Right lobe of liver (tissue), 6 donors: ENCODE measurements at places on chromosomes 5 and 9. TPM values are rescaled to one million over a fixed set of nuclear protein-coding genes. Genes with fewer than 3 reads are reported as not detected.

DNA sequence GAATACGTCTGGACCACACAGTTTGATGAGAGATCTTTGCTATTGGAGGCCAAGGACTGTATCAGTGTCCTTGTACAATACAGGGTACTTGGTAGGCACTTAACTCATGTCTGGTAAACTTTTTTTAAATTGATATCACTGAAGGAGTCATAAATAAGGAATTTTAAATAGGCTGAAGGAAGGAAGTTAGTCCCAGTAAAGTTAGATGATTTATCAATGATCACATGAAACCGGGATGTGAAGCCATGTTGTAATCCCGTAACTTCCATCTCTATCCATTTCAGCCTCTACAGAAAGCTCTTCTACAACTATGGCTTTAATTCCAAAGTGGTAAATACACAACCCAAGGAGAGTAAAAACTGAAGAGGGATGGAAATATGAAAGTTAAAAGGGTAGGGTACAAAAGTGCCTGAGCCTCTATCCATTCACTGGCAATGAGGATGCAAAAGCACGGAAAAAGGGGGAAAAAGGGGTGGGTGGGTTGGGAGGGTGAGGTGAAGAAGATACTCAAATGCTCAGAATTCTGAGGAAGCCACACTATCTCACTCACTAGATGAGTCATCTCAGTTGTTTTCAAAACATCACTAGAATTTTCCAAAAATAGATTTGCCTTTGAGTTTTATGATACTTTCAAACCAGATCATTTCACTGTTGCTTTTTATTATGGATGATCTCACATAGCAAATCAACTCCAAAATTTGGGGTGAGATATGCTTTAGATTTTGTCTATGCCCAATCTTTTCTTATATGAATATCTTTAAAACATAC, 1053.5 kb downstream of the NR2F1-AS1 start:
- no peaks in the 10 kb centered on the region for H3K4me1 ChIP-seq
- no peaks in the 10 kb centered on the region for H3K36me3 ChIP-seq
- no peaks in the 10 kb centered on the region for H3K27me3 ChIP-seq
- no peak overlapping the region for H3K4me3 ChIP-seq

- no peaks in the 10 kb centered on the region for H3K27me3 ChIP-seq
- DNase-seq = no peak
- no peaks in the 10 kb centered on the region for H3K36me3 ChIP-seq
- H3K27ac ChIP-seq = no peak overlapping the region
Observed at GRCh38 chr5:103480246-103480645, 82.3 kb downstream of the NUDT12 start.

DNA sequence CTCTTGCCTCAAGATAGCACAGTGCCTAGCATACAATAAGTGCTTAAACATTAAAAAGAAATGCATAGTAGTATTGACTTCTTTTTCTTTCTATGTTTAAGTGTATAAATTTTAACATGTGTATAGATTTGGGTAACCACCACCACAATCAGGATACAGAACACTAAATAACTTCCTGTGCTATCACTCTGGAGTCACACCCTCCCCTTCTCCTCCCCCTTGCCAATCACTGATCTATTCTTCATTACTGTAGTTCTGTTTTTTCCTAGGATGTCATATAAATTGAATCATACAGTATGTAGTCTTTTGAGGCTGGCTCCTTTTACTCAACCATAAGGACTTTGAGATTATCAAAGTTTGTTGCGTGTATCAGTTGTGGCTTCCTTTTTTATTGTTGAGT, 68.5 kb downstream of the OSTF1 start:
- no peaks in the 10 kb centered on the region for H3K27me3 ChIP-seq
- no peak overlapping the region for H3K27ac ChIP-seq
- H3K4me1 ChIP-seq = no peaks in the 10 kb centered on the region
- no peak for DNase-seq
- H3K36me3 ChIP-seq = no peaks in the 10 kb centered on the region

DNA sequence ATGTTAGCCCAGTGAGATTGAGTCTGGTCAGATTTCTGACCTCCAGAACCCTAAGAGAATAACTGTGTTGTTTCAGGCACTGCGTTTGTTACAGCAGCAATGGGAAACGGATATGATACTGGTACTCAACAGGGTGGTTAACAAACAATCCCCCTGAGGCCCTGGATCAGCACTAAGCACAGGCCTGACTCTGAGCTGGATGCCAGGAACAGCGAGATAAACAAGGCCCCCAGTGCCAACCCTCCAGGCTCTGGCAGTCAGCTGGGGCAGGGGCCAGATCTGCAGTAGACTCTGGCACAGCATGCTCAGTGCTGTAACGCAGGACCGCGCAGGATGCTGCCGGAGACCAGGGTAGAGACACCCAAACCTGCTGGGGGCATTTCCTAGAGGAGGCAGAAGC, 22.1 kb downstream of the CPLX2 start:
- no peak for DNase-seq
- H3K27ac ChIP-seq = no peak overlapping the region
- no peaks in the 10 kb centered on the region for H3K27me3 ChIP-seq
- peaks cover 13% of the 10 kb centered on the region for H3K4me1 ChIP-seq

DNA sequence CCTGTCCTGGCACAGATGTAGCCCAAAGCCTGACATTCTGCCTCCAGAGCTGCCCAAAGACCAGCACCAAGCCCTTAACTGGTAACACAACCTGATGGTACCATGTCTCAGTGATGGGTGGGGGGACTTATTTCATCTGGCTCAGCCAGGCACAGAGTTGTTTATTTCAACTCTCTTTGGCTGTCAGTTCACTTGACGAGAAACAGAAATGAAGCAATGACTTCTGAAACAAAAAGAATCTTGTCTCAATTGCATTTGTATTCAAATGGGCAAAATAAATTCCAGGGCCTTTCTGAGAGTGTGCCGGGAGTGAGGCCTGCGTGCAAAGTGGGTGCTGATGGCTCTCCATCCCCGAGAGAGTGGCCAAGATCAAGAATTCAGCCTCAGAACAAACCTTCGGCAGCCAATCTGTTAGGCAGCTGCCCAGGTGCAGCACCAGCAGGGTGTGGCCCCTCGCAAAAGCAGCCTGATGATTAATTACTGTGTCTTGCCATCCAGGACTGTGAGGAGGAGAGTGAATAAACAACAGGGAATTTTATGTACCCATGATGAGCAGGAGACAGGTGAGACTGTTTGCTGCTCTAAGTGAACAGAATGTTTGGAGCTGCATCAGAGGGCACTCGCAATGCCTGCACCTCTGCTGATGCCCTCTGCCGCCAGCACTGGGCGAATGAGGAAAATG, 238.0 kb downstream of the HSPA4 start:
- no peaks in the 10 kb centered on the region for H3K4me1 ChIP-seq
- no peak overlapping the region for H3K27ac ChIP-seq
- no peaks in the 10 kb centered on the region for H3K36me3 ChIP-seq
- H3K4me3 ChIP-seq = no peak overlapping the region
- DNase-seq = no peak
- H3K27me3 ChIP-seq = no peaks in the 10 kb centered on the region

DNA sequence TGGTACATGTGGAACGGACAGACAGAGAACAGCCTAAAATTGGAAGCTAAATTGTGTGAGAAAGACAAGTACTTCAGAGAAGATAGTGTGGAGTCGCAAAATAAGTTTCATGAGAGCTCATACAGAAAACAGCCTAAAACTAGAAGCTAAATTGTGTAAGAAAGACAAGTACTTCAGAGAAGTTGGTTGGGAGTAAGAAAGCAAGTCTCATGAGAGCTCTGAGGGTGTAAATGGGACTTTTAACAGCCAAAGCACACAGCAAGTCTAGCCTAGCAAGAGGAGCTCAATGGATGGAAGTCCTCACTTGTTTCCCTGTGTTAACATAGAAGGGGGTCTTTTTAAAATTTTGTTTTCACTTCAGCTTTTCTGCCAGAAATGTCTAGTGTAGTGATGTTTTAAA, 93.1 kb downstream of the STK32A start:
- no peak overlapping the region for H3K4me3 ChIP-seq
- DNase-seq = no peak
- no peaks in the 10 kb centered on the region for H3K27me3 ChIP-seq
- no peak overlapping the region for H3K27ac ChIP-seq

DNA sequence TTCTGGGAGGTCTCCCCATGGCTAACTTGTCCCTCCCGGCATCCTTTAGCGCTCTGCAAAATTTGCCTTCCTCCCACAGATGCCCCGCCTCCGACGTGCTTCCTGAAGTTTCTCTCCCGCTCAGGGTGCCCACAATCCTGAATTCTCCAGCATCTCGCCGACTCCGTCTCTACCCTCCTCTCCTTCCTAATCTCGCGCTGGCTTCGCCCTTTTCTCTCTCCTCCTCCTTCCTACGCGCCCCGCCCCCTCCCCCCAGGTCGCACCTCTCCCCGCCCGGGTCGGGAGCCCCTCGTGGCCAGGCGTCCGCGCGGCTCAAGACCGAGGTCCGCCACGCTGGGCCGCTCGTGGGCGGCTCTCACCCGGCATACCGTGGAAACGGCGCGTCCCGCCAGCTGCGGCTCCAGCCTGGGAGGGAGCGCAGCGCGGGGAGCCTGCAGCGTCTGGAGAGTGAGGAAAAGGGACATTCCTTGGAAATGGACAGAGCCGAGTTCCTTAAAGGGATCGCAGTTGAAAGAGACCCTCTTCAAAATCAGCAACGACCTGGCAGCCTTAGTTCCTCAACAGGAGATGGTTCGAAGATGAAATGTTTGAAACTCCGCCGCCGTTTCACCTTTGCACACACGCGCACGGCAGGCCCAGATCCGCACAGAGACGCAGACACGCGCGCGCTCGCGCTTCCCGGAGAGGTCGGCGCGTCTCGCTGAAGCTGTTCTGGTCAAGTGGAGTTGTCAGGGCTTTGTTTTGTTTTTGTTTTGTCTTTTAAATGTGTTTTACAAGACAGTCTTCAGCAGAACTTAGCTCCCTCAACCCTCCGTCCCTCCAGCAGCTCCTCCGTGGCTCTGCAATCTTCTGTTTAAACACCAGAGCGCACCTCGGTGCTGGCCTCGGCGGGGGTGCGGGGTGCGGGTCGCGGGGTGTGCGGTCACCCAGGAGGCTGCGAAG, 5.0 kb upstream of the IRX2 start:
- no peak overlapping the region for H3K4me3 ChIP-seq
- H3K27ac ChIP-seq = no peak overlapping the region
- peaks cover 10% of the 10 kb centered on the region for H3K27me3 ChIP-seq
- H3K4me1 ChIP-seq = no peaks in the 10 kb centered on the region

GRCh38 chr5:117177302-117177701, 602.7 kb upstream of the SEMA6A start:
- DNase-seq = no peak
- H3K36me3 ChIP-seq = no peaks in the 10 kb centered on the region
- H3K4me3 ChIP-seq = no peak overlapping the region
- H3K27me3 ChIP-seq = no peaks in the 10 kb centered on the region
- H3K27ac ChIP-seq = no peak overlapping the region

DNA sequence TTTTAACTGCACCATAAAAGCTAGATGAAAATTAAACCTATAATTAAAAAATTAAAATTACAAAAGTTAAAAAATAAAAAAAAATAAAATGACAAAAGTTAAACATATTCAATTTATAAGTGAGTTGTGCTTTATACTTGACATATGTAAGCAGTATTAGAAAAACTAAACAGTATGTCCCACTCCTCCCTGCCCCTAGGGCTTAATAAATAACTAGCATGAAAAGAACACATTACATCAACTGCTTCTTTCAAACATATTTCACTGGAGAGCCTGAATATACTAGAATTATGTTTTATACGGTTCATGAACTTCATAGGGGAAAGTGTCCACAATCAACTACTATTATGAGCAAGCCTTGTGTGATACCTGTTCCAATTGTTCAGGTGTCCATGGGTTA, 47.6 kb downstream of the ECPAS start:
- H3K27ac ChIP-seq = no peak overlapping the region
- H3K36me3 ChIP-seq = peaks cover 7% of the 10 kb centered on the region
- no peaks in the 10 kb centered on the region for H3K4me1 ChIP-seq

DNA sequence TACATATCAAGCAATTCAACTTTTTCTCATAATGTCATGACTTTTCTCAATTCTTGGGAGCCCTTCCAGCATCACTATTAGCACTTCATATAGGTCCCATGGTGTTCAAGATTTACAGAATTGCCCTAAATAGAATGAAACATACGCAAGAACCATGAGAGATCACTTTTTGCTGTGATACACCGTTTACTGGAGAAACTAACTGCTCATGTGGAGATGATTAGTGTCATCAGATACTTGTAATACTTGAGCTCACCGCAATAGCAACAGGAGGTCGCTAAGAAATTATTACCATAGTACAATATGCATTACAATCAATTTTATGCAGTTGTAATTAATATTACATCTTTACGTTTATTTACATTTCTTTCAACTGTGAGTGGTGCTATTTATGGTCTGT, 4.8 kb upstream of the PCSK5 start:
- H3K4me3 ChIP-seq = no peak overlapping the region
- DNase-seq = no peak
- H3K36me3 ChIP-seq = no peaks in the 10 kb centered on the region
- H3K27me3 ChIP-seq = no peaks in the 10 kb centered on the region
- H3K27ac ChIP-seq = no peak overlapping the region

- no peaks in the 10 kb centered on the region for H3K36me3 ChIP-seq
- no peak overlapping the region for H3K27ac ChIP-seq
- no peak overlapping the region for H3K4me3 ChIP-seq
- no peaks in the 10 kb centered on the region for H3K4me1 ChIP-seq
- no peaks in the 10 kb centered on the region for H3K27me3 ChIP-seq
- no peak for DNase-seq
Observed at GRCh38 chr5:118068886-118069285, 919.5 kb downstream of the DTWD2 start.

DNA sequence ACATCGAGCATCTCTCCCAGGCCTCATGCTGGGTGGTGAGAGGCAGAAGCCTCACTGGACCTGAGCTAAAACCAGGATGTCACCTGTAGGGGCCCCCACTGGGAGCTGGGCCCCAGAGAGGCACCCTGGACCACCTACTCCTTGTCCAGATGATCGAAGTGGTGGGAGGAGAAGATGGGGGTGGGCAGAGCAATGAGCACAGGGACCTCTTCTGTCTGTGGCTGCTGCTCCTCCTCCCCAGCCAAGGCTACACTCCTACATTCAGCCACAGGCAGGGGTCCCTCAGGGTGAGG, 227.5 kb downstream of the CACNA1B start:
- no peaks in the 10 kb centered on the region for H3K36me3 ChIP-seq
- no peak overlapping the region for H3K27ac ChIP-seq
- H3K4me1 ChIP-seq = no peaks in the 10 kb centered on the region
- H3K4me3 ChIP-seq = no peak overlapping the region

RNF180 gene
- total RNA-seq = 5.8 TPM

FIBCD1 gene
- not detected for total RNA-seq

TOR4A gene
- 2.5 TPM for total RNA-seq

BARHL1 gene
- not detected for total RNA-seq

RPS14 gene
- 639 TPM for total RNA-seq

IL9 gene
- total RNA-seq = not detected

KCNT1 gene
- not detected for total RNA-seq

FRMPD1 gene
- 0.74 TPM for total RNA-seq

STK32A gene
- 0.15 TPM for total RNA-seq

F2RL1 gene
- total RNA-seq = 10.6 TPM

SLC34A3 gene
- not detected for total RNA-seq

CRHBP gene
- 19.2 TPM for total RNA-seq
